Activated CD4-positive, alpha-beta memory T cell treated with anti-CD3 and anti-CD28 coated beads, Interleukin-2, amount 10 ng/mL, durations not matched to agents 7 days and 5 days (primary cell): ENCODE measurements at places on chromosomes 2 and 18.

- no peaks in the 10 kb centered on the region for H3K4me1 ChIP-seq
- H3K4me3 ChIP-seq = no peak overlapping the region
- DNase-seq = peak; percentile 7
- peaks cover 4% of the 10 kb centered on the region for H3K27me3 ChIP-seq
Measured at GRCh38 chr2:241015439-241015838, 17.0 kb downstream of the SNED1 start.

- H3K4me3 ChIP-seq = no peak overlapping the region
- H3K4me1 ChIP-seq = peaks cover 9% of the 10 kb centered on the region
- H3K27me3 ChIP-seq = no peaks in the 10 kb centered on the region
- no peak overlapping the region for H3K27ac ChIP-seq
- no peak for DNase-seq
Measured at GRCh38 chr2:151267537-151267936, 5.9 kb upstream of the RBM43 start.

DNA sequence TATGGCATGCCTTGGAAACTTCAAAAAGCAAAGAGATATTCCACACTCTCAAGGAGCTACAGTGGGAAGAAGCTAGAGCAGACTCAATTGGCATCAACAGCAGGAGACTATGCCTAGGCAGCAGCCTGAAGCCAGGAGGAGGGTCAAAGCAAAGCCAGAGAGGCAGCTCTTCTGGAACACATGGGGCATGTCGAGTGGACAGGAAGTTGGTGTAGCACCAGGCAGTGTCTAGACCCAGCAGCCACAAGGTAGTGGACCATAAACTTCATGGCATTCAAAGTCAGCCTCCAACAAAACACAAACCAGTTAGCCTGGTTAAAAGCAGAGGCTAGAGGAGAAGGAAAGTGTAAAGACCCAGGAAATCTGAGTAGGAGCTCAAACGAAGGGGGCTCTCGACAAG, 311.2 kb upstream of the PKDCC start:
- no peak overlapping the region for H3K4me3 ChIP-seq
- no peak for DNase-seq

DNA sequence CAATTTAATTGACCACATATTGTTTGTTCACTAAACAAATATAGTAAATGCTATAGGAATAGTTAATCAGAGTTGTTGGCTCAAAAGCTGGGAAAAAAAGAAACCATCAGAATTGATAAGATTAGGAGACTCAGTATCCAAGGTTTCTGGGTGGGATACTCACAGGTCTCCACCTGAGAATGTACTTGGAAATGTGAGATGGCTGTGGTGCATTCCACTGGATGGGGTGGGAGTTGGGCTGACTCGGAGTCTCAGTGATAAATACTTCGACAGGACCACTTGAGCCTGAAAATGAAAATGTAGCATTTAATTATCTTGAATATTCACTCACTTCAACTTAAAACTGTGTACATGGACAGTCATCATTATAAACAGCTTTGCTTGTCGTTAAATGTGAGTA, 21.2 kb downstream of the FN1 start:
- DNase-seq = no peak
- no peaks in the 10 kb centered on the region for H3K36me3 ChIP-seq
- H3K27ac ChIP-seq = no peak overlapping the region
- no peak overlapping the region for H3K4me3 ChIP-seq
- peaks cover 10% of the 10 kb centered on the region for H3K4me1 ChIP-seq
- H3K27me3 ChIP-seq = peaks cover 24% of the 10 kb centered on the region

DNA sequence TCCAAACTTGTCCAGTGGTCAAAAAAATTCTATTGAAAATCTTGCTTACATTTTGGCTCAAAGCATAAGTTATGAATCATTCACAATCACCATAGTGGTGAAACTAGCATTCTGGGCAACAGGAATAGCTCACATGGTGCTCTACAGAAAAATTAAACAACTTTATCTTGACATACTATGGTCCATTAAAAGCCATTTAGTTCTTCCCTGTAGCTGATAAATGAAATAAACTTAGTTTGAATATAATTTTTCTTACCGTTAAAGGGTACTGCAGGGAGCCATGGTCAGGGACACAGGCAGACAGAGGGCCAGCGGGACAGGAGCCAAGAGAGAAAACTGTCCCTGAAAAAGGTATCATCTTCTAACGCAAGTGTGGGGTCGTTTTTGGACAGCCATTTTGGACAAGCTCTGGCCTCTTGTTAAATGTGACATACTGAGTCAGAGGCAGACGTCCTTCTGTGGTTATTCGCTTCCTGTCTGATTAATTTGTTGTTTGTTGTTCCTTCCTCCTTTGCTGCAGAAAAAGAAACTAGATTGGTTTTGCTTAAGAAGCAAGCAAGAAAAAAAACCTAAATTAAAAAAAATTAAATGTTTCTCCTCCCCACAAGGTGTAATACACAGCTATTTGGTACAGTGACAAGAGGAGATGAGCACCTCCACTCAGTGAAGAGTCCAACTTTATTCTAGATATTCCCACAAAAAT, at the start of gene WIPF1:
WIPF1 (minus strand) TSS at position 460 of the 703 bp plus-strand sequence. CDS start 12,231 bp downstream, outside the sequence.
- H3K4me3 ChIP-seq = peak within 1 kb of the TSS; percentile 86
- peaks cover 58% of the 10 kb centered on the region for H3K4me1 ChIP-seq
- DNase-seq = peak; percentile 67
- peaks cover 77% of the 10 kb centered on the region for H3K36me3 ChIP-seq
- H3K27me3 ChIP-seq = no peaks in the 10 kb centered on the region
- peak within 1 kb of the TSS; percentile 96 for H3K27ac ChIP-seq

DNA sequence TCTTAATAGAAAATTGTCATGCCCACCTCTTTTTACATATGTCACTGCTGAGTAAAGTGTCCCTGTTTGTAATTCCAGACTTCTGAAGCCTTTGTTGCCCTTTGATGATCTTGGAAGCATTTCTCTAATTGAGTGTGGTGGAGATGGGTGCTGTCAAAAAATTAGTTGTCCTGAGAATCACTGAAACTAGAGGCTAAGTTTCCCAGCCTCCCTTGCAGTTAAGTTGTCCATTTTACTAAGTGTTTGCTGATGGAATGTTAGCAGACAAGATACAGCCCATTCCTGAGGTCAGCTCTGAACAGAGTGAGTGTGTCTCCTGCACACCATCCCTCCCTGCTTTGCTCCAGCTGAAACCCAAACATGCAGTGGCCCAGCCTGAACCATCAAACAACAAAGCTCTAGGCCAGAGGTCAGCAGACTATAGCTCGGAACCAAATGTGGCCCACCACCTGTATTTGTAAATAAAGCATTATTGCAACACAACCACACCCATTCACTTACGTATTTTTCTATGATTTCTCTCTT, 28.1 kb upstream of the TMEM177 start:
- H3K27me3 ChIP-seq = peaks cover 27% of the 10 kb centered on the region
- H3K4me1 ChIP-seq = no peaks in the 10 kb centered on the region
- H3K27ac ChIP-seq = no peak overlapping the region
- DNase-seq = no peak
- H3K36me3 ChIP-seq = no peaks in the 10 kb centered on the region

DNA sequence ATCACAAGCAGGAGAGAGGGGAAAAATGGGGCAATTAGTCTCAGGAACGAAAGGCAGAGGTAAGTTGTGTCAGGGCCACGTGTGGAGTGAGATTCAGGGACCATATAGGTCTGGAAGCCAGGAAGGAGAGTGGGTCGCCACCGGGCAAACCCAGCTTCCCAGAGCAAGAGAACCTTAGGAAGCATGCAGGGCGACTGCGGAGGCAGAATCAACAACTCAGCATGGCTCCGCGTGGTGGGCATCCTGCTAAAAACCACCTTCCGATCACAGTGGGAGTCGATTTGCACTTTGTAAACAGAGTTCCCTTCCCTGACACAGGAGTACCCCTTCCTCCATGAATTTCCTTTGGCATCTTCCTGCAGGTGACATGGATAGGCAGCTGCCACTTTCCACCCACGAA, 114.6 kb downstream of the TTC32 start:
- DNase-seq = no peak
- no peak overlapping the region for H3K4me3 ChIP-seq
- H3K27ac ChIP-seq = no peak overlapping the region
- H3K27me3 ChIP-seq = no peaks in the 10 kb centered on the region
- no peaks in the 10 kb centered on the region for H3K4me1 ChIP-seq
- no peaks in the 10 kb centered on the region for H3K36me3 ChIP-seq

DNA sequence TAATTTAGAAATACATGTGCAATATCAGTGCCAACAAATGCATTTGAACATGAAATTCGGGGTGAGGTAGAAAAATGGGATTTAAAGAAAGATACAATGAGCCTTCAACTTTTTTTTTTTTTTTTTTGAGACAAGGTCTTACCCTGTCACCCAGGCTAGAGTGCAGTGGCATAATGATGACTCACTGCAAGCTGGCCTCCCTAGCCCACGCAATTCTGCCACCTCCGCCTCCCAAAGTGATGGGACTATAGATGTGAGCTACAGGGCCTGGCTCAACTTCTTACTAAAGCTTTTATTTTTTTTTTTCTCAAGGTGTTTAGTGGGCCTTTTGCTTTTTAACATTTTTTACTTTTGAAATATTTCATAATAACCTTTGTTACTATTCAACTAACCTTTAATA, 365.6 kb downstream of the LRRTM4 start:
- no peak overlapping the region for H3K4me3 ChIP-seq
- DNase-seq = no peak
- no peaks in the 10 kb centered on the region for H3K4me1 ChIP-seq
- no peak overlapping the region for H3K27ac ChIP-seq
- H3K27me3 ChIP-seq = no peaks in the 10 kb centered on the region

DNA sequence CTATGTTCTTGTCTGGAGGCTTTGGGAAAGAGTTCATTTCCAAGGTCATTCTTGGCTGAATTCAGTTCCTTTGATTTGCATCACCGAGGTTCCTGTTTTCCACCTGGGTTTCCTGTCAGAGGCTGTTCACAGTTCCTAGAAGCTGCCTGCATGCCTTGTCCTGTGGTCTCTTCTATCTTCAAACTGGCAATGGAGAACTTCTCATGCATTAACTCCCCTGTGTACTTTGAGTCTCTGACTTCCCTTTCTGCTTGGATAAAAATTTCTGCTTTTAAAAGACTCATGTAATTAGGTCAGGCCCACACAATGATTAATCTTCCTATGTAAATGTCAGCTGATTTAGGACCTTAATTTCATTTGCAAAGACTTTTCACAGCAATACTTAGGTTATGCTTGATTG, 499.3 kb upstream of the FANCL start:
- DNase-seq = no peak
- H3K36me3 ChIP-seq = no peaks in the 10 kb centered on the region
- H3K27ac ChIP-seq = no peak overlapping the region
- no peaks in the 10 kb centered on the region for H3K4me1 ChIP-seq
- no peaks in the 10 kb centered on the region for H3K27me3 ChIP-seq
- H3K4me3 ChIP-seq = no peak overlapping the region

DNA sequence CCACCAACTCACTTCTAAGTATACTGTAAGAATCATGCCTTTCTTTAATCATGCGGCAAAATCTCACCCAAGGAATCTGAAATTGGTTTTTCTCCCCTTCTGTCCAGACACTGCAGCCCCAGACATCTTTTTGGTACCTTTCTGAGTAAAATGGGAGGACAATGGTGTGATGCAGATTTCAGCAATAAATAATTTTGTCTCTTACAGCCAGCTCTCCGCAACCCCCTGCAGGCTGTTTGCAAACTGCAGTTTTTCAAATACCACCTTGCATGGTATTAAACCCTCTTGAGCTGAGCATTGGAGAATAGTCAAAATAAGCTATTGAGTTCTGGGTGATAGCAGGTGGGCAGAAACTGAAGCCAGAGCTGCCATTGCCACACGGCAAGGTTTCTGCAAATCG, 32.2 kb downstream of the GPR39 start:
- DNase-seq = no peak
- H3K36me3 ChIP-seq = no peaks in the 10 kb centered on the region
- no peak overlapping the region for H3K4me3 ChIP-seq
- H3K27me3 ChIP-seq = no peaks in the 10 kb centered on the region

DNA sequence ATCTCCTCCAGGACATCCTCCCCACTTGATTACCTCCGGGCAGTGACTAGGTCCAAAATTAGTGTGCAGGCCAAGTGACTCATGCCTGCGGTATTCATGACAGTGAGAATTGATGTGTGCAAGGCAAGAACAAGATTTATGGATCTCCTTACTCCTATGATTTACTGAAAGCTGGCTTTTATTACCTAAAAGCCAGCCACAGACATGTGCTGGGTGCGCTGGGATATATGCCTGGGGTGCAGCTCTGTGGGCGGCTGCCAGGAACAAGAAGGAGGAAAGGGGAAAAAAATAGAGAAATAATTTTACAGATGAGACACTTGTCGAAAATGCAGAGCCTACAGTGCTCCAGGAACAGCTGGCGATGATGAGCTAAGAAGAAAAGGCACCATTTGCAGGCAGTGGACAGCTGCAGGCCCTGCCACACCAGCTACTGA, 359.3 kb downstream of the CMPK2 start:
- H3K36me3 ChIP-seq = no peaks in the 10 kb centered on the region
- H3K4me3 ChIP-seq = no peak overlapping the region
- DNase-seq = no peak
- no peak overlapping the region for H3K27ac ChIP-seq
